ENCODE measurements at places on chromosomes 11 and 22.

DNA sequence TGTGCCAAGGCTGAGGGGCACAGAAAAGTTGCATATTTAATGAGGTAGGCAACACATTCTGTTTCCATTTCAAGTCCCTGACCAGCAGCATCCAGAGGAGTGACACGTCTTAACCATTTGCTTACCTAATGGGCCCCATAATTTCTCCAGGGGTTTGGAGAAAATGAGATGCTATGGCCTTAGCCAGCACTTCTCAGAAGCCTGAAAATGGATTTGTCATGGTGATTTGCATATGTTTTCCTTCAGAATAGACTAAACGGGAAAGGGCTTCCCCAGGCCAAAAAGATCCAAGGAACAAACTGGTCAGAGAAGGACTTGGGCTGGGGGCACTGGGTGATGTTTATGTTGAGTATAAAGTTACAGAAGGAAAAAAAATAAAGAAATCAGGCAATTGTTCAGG lies 16.7 kb downstream of the CSRP3 start:
- DNase-seq, result no peak

DNA sequence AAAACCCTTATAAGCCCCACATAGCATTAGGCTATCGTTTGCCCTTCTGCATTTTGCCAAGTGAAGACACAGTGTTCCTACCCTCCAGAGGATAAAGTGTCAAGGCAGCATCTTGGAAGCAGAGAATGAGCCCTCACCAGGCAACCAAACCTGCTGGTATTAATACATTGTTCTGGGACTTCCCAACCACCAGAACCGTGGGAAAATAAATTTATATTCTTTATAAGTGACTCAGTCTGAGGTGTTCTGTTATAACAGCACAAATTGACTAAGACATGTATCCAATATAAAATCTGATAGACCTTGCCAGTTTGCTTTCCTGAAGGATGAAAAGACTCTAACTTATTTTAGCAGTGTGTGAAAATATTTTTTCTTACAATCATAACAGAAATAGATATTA lies 792.5 kb upstream of the LRRC4C start:
- no peak for DNase-seq

DNA sequence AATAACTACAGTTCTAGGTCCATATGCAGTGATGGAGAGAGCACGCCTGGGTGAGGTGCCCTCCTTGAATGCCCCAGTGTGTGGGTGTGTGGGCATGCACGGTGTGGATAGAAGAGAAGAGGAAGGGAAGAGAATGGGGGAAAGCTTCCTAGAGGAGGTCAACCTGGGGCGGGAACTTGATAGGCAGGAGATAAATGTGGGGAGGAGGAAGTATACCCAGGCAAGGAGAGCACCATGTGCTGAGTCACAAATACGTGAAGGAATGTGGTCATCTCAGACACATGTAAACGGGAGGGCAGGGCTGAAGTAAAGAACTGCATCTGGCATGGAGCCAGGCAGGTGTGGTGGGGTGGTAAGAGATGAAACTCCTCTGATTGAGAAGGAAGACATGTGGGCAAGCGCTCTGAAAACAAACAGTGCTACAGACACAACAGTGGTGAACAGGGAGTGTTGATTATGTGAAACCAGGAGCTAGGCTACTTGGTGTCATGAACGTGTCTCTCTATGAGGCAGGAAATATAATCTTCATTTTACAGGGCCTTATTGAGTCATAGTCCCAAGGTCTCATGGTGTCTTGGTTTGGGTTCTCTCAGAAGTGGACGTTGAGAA lies 61.5 kb upstream of the EED start:
- DNase-seq, result peak; percentile 82

DNA sequence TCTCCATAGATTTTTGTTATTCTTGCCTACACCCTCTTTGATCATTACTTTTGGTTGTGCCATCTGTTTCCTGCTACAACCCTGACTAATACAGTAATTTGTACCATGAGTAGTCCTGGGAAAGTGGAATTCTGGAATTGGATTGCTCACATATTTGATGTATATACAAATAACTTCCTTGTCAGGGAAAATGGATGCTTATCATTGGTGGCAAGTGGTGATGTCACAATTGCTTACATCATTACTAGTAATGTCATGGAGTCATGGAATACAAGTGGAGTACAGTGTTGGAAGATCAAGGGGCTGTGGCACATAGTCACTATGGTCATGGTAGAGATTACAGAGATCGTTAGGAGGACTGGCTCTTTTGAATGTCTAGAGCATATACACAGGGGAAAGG lies 24.4 kb downstream of the AASDHPPT start:
- no peak for DNase-seq

- peak; percentile 9 for DNase-seq
These were observed 32.9 kb downstream of the CABIN1 start for GRCh38 chr22:24043958-24044357.

GRCh38 chr11:108734283-108734682 lies 69.4 kb downstream of the DDX10 start:
- DNase-seq, result no peak

GRCh38 chr22:38645430-38645829 lies 10.8 kb downstream of the FAM227A start:
- DNase-seq, result no peak

DNA sequence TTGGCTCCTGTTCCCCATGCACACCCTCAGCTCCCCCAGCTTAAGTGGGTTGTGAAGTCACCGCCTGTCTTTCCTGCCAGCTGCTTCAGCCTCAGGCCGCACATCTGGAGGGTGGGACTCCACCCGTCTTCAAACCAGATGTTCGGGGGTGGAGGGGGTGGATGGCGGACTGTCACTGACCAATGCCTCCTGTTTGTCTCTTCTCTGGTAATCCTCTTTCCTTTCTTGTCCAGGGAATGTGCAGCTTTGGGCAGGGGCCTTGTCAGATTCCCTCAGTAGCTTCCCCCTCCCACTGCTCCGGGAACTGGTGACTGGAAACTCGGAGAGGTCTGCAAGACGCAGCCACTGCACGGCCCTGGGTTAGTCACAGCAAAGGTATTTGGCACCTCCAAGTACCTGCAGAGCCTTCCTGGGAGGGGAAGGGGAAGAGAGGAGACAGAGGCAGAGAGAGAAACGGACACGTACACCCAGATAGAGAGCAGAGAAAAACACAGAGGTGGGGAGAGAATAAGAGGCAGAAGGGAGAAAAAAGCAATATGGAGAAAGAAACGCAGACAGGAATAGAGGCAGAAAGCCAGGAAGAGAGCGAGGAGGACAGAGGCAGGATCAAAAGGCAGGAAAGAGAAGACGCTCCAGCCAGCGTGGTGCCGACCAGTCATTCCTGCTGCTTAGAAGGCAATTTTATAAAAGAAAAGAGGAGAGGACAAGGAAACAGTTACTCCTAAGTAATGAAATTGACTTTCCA lies 56.1 kb upstream of the TIMP3 start:
- no peak for DNase-seq

DNA sequence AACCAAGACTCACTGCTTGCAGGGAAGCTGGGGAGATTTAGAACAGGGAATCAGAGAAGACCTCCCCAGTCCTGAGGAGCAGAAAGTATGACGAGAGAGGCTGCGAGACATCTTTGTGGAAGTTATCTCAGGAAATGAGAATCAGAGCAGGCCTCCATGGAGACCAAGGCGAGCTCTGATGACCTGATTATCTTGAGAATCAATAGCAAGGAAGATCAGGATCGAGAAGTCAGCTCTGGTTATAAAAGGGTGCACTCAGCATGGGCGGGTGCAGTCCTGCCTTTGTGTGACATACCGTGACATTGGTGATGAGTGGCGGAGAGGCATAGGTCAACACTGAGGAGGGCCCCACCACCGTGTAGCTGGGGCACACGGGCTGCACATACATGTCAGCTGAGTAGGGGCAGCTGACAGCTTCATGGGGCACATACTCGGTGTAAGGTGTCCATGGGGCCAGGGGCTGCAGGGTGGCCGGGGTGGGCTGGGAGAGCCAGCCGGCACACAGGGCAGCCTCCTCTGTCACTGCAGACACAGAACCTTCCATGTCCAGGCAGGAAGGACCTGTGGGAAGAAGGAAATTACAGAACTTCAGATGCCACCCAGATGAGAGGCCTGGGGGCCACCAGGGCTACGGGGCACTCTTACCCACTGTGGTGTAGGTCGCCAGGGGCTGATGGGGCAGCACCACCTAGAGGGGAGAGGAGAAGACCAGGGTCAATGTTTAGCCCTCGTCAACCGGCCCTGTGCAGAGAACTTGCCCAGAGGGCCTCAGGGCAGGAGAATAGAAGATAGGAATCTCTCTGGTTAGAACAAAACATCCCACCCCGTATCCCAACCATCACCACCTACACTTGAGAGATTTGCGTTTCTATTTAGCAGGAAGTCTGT lies 21.7 kb downstream of the POU2AF1 start:
- no peak for DNase-seq

GRCh38 chr11:16713594-16713993 lies 24.9 kb upstream of the C11orf58 start:
- no peak for DNase-seq

DNA sequence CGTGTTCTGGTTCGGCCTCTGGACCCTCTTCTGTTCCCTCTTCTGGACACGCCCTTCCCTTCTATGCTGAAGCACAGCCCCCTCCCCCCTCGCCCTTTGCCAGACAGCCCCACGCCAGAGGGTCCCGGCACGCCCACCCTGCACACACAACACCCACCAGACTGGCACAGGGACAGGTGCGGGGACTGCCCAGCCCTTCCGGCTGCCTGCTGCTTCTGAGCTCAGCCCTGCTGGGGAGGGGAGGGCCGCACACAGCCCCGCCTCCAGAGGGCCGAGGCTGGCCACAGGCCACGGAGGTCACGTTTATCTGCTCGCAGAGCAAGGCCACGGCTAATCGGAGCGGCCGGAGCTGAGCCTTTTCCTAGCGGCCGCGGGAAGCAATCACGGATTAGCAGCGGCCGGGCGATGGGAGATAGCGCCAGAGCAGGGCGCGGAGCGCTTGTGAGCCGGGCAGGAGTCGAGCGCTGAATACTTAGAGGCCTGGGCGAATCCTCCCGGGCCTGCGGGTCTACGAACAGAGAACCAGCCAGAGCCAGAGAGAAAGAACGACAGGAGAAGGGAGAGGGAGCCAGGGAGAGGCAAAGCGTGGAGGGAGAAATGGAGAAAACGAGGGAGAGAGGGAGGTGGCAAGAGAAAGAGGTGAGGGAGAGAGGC lies 21.5 kb downstream of the OTUB1 start:
- no peak for DNase-seq

DNA sequence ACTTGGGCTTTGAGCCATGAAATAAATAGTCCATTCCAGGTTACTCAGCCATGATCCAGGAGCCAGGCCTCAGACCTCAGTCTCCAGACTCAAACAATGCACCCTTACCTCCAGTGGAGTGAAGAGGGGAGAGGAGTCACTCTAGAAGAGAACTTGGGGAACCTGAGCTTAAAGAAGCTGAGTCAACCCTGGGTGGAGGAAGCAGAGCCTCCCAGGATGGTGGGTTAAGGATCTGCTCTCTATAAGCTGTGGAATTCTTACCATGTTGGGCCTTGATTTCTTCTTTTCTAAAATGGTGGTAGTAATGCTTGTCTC lies 113.2 kb downstream of the NECTIN1 start:
- no peak for DNase-seq

- DNase-seq, result peak; percentile 71
These were observed 43.9 kb downstream of the BIRC2 start for GRCh38 chr11:102390667-102391465.

DNA sequence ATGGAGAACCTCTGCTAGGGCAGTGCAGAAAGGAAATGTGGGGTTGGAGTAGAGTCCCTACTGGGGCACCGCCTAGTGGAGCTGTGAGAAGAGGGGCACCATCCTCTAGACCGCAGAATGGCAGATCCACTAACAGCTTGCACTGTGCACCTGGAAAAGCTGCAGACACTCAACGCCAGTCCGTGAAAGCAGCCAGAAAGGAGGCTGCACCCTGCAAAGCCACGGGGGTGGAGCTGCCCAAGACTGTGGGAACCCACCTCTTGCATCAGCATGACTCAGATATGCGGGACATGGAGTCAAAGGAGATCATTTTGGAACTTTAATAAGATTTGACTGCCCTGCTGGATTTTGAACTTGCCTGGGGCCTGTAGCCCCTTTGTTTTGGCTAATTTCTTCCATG lies 8.7 kb downstream of the TSKU start:
- DNase-seq, result no peak

DNA sequence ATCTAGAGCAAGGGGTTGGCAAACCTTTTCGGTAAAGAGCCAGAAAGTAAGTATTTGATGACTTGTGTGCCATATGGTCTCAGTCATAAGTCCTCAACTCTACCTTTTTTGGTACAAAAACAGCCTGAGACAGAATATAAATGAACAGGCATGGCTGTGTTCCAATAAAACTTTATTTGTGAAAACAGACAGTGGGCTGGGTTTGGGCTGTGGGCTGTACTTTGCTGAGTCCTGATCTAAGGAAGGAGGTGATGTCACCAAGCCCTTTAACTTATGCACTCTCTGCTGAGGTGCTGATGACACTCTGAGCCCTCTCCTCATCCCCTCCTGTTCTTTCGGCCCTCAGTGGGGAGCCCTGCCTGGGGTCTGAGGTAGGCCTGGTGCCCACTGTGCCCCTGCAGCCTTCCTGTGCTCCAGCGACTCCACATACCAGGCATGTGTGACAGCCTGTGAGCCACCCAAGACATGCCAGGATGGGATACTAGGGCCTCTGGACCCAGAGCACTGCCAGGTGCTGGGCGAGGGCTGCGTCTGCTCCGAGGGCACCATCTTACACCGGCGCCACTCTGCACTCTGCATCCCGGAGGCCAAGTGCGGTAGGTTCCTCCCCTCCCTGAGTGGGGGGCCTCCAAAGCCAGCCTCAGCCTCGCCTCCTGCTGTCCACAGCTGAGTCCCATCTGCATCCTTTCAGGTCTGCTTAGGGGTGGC lies 85.9 kb upstream of the MYOD1 start:
- DNase-seq, result no peak

DNA sequence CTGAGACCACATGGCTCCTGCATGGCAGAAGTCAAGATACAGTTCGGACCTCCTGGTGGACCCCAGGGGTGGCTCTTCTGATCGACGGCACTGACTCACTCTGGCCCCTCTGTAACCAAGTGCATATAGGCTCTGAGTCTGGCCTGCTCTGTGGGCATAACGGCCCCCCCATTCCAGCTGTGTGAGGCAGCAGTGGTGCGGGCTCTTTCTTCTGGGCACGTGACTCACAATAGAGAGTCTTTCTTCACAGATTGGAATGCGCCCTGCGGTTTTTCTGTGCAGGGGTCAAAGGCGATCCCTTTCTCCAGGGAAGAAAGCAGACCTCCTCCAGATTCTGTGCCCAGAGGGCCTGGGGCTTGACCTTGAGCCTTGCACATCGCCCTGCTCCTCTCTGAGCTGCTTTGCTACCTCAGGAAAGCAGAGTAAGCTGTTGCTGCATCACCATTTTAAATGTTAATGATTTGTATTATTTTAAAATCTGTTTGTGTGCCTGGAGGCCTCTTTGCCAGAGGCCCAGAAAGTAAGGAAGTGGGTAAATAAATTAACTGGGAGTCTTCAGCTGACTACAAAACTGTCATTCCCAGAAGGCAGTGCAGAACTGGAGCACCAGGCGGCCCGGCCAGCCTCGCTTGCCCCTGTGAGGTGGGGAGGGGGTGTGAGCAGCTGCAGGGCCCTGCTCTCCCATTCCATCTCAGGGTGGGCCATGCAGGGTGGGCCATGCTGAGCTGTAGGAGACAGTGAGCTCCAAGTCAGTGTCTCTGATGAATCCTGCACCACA lies 199.0 kb downstream of the GRIK4 start:
- no peak for DNase-seq
